ENCODE measurements at places on chromosomes 4 and X.

- no peak for DNase-seq
Observed at GRCh38 chr4:116010923-116011322, 897.5 kb upstream of the NDST4 start.

DNA sequence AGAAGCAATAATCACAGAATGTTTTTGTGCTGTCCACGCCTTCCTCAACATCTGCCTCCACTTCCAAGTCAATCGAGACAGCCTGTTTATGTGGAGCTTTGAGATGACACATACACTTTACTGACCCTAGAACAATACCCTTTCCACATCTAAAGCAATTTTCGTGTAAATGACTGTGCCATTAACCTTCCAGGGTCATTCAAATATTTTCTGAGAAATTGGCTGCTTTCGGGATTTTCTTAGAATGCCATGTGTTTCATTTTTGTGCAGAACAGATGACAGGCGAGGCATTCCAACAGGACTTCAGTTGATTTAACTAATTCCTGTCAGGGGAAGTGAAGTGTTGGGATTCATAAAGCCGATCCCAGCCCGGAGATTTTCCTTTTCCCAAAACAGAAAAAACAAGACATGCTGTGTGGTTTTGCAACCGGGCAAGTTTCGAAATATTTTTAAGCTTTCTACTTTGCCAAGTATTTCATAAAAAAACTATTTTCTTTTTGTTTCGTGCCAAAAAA, 73.9 kb downstream of the SORBS2 start:
- no peak for DNase-seq

- DNase-seq = no peak
Observed at GRCh38 chr4:184268584-184269160, 51.0 kb upstream of the ENPP6 start.

DNA sequence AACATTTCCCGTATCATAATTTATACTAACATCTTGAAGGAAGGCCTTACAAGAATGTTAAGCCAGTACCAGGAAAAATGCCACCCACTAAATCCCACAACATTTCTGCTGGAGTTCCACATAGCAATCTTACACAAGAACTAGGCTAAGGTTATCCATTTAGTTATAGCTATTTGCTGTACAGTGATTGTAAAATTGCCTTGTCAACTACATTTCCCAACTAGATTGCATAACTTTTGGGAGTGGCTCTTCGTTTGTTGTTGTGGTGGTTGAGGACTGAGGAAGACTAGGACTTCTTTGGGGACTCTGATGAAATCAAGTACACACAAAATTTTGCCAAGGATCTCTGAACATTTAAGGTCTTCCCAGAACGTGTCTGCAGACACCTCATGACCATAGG, 8.0 kb downstream of the IBSP start:
- no peak for DNase-seq

GRCh38 chr4:168183717-168184571, 91.6 kb downstream of the ANXA10 start:
- DNase-seq = peak; percentile 6

DNA sequence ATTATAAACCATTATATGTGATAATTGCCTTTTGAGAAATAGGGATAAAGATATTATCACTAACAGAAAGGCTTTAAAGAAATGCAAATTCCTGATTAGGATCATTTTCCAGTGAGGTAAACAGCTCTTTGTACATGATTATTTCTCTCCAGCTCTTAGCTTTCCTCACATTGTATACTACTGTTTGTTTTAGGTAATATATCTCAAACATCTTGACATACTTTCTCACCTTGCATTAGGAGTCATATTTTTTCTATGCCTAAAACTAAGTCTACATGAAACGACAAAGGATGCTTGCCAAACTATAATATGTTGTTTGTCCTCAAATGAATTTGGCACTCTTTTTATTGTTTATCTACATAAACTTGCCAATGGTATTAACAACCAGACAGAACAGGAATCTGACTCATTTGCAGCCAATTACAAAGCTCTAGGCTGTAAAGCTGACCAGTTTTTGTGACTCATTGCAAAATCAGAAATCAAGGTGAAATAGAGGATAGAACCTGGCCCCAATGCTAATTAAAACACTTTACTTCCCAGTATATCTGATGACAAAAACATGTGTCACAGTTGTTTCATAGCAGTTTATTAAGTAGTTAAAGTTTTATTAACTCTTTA, 107.0 kb downstream of the IQCM start:
- no peak for DNase-seq

- DNase-seq = no peak
Observed at GRCh38 chrX:10524578-10524977, 95.8 kb downstream of the MID1 start.

DNA sequence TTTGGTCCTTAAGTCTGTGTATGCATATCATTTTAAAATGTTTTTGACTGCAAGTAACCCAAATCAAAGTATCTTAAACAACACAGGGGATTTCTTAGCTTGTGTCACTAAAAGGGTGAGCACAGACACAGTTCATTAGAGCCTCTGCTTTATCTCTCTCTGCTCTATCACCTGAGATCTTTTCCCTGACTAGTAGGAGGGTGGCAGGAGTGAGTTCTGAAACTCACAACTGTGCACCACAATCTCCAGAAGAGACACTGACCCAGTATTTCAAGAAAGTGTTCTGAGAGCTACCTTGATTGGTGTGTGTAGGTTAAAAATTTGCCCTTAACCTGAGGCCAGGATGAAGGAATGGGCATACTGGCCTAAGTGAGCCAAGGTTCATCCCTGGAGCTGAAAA, 24.8 kb downstream of the CCSER1 start:
- no peak for DNase-seq

GRCh38 chrX:102085706-102086105, 39.8 kb upstream of the TCEAL2 start:
- no peak for DNase-seq

DNA sequence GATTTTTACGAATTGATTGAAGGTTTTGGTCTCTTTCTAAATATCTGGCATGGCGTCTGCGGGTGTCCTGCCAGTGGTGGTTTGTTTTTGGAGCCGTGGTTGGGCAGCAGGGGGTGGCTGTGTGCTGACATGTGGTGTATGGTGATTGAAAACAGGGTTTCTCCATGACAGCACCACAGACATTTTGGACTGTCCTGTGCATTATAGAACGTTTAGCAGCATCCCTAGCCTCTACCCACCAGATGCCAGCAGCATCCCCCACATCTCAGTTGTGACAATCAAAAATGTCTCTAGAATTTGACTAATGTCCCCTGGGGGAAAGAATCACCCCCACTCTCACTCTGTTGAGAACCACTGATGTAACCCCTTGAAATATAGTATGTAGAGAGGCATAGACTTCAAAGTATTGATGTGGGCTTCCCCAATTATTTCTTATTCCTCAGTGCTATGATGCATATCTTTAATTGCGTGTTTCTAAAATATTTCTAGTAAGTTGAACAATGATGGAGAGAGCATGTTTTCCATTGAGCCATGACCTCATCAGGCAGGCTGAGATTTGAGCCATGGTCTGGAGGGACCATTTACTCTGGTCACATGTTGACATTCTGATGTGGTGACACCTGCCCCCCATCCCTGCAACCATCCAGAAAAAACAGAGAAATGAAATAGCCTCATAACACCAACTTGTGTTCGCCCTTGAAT, 77.4 kb upstream of the MID1 start:
- DNase-seq = no peak

DNA sequence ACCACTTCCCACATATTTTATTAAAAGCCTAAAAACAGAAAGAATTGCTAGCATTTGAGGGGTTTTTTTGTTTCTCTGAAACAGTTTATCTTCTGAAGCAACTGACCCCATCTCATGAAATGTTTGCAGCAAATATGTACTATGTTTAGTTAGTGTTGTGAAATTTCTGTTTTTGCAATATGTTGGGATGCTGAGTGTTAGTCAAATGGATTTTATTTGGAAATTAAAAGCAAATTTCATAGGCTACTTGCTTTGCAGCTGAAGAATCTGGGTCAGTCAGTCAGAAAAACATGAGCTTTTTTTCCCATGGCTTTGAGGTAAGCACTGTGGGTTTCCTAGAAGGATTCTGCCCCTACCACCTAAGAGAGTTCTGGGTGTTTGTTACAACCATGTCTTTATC, 184.9 kb upstream of the DKK2 start:
- DNase-seq = no peak

DNA sequence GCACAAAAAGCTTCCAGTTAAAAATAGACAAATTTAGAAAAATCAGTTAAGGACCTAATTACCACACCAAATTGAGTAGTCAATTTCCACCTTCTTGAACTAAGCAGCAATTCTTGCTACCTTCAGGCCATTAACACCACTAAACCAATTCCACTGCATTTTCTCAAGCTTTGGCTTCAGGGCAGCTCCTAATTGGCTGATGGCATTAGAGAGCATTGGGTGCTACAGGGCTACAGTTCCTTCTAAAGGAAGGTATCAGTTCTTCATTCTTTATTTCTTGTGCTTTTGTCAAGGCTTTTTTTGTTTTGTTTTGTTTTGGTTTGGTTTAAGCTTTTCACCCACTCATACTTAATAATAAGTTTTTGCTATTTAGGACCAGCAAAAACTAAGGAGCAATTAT, 90.2 kb upstream of the FAM241A start:
- DNase-seq = no peak

Measured in SHP77 (cell line).